Stimulated activated CD8-positive, alpha-beta memory T cell treated with anti-CD3 and anti-CD28 coated beads, Interleukin-12 subunit alpha, Interleukin-12 subunit beta, amount 100 ng/mL, for 1 hour (primary cell): ENCODE measurements at places on chromosomes 5 and 9.

- DNase-seq: no peak
These were observed 3.1 kb downstream of the CLTB start for GRCh38 chr5:176413255-176413565.

DNA sequence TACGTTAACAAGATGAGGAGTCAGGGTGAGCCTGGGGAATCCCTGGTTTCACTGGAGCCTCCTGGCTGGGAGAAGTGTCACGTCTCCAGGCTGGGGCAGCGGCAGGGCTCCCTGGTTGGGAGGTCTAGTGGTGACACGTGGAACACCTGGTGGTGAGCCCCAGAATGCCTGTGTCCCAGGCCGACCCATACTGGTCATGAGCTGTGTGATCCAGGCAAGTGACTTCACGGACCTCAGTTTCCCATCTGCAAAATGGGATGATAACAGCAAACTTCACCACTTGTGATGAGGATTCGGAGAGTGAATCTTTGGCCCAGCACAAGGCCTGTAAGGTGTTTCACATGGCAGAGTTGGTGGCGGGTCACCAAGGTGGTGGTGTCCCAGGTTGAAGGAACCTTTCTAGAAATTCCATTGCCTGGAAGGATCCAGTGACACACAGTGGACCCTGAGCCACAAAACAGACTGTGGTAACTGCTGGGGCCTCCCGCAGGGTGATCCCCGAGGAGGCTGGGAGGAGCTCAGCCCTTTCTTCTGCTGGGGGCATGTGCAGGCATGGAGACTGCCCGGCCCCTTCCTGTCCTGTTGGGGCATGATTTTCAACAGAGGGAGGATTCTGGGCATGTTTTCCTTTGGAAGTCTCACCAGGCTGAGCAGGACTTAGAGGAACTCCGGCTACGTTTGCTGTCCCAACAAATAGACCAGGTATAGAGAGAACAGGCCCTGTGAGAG is 153.9 kb upstream of the IER5L start:
- DNase-seq: no peak

GRCh38 chr9:6418764-6419163 is 5.8 kb downstream of the UHRF2 start:
- DNase-seq: no peak

DNA sequence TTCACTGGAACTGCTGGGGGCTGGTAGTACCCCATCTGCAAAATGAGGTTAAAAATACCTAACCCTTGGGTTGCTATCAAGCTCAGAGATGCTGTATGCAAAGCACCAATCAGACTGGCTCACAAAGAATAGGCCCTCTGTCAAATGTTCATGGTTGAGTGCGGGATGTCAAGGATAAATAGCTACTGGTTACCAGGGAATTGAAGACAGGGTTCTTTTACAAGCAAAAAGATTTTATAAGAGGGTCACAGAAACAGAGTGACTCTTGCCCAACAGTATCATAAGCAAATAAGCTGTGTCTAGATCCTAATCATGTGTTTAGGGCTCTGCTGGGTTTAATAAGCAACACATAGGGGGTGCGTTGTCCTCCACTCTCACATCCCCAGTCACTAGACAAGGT is 11.9 kb downstream of the SYK start:
- DNase-seq: no peak

- DNase-seq: no peak
These were observed 123.6 kb upstream of the PITX1 start for GRCh38 chr5:135157421-135158313.

GRCh38 chr9:37157726-37158377 is 37.5 kb downstream of the ZCCHC7 start:
- no peak for DNase-seq

GRCh38 chr9:14895806-14896205 is 14.4 kb downstream of the FREM1 start:
- DNase-seq: no peak

GRCh38 chr5:34034534-34035327 is 8.3 kb downstream of the C1QTNF3 start:
- DNase-seq: no peak

- no peak for DNase-seq
These were observed 70.1 kb downstream of the PCSK5 start for GRCh38 chr9:75960551-75960950.

GRCh38 chr5:168423971-168424370 is 62.3 kb upstream of the RARS1 start:
- DNase-seq: no peak

- DNase-seq: no peak
These were observed 45.0 kb upstream of the TDRD7 start for GRCh38 chr9:97366889-97367288.

DNA sequence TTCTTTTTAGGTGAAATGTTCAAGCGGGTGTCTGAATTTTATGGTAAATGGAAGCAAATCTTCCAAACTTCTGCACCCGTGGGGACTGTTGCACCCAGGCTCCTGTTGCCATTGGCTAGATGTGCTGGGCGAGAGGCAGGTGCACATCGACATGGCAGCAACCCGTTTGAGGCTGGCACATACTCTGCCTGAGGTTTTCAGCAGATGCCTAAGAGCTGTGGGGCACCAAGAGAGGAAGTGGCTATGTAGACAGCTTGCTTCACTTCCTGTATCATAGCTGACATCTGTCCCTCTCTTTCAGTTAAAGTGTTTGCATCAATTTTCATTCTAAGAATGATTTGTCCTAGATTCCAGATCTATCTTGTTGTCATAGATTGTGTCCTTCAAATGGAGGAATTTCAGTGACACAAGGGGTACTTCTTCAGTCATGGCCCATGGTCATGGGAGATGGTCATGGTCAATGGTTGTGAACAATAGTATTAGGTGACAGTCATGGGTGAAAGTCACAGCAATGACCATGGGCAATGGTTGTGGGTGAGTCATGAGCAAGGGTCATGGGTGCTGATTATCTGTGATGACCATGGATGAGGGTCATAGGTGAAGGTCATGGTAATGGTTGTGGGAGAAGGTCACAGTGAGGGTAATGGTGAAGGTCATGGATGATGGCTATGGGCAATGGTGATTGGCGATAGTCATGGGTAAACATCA is 115.1 kb upstream of the IRX4 start:
- no peak for DNase-seq

GRCh38 chr5:53603009-53603687 is 42.7 kb downstream of the NDUFS4 start:
- DNase-seq: no peak

DNA sequence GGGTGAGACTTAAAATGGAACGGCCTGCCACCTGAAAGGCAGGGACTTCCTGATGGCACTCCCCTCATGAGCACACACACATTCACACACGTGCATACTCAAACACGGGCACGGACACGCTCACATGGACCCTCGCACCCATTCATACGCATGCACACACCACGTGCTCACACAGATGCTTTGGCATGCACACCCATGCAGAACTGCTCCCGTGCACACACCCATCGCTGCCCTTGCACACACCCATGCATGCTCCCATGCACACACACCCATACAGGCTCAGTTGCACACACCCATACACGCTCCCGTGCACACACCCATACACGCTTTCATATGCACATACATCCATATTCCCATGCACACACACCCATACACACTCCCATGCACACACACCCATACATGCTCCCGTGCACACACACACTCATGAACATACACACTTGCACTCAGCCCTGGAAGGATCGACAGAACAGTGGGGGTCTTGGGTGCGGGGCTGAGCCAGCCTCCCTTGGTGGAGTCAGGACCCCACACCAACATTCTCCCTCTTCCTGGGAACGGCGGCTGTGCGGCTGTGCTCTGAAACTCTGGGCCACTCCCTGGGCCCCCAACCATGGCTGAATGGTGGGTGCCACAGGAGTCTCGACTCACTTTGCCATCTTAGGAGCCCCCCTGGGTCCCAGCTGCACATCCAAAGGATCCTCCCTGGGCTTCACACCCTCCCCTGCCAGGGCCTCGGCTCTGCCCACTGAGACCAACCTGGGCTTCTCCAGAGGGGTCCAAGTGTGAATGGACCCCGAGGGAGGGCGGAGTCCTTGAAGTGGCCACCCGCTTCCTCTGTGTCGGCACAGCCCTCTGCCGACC is 115.2 kb downstream of the RXRA start:
- no peak for DNase-seq

GRCh38 chr5:138595180-138595795 is 20.1 kb upstream of the HSPA9 start:
- no peak for DNase-seq

DNA sequence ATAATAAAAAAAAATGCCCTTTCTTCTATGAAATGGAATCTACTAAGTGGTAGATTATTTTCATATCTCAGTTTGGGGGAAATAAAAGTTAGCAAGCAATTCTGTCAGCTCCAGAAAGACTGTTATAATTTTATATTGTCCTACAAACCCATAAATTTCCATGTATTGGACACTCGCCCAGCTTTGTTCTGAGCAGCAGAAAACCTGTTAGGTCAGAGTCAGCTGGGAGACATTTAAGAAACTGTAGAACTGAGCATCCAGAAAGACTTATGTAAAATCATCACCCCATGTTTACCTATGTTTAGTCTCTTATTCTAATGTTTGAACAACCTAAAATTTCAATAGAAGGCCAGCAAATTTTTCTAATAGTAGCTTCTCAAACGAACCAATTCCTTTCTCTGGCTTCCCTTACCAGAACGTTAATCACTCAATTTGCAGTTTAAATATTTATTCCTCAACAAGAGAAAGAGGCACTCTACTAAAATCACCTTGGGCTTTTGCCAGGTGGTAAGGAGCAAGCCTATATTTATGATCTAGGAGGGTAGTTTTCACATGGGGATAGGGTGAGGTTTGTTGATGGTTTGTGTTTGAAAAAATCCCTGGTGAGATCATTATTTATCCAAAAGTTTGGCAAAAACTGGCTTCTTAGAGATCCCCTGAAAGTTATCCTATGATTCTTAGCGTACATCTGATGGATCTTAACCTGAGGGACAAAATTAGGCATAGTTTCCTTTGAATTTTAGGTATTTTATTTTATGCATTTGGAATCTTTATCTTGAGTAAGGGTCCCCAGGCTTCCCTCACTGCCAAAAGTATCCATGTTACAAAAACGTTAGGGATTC is 34.4 kb downstream of the MACROH2A1 start:
- DNase-seq: no peak
